ENCODE measurements at places on chromosomes 4 and X. TPM values are rescaled to one million over a fixed set of nuclear protein-coding genes. Genes with fewer than 3 reads are reported as not detected.

- no peak for DNase-seq
Measured at GRCh38 chrX:45806410-45807121, 605.9 kb upstream of the DIPK2B start.

The BRCC3 gene
- 13.4 TPM for total RNA-seq

DNA sequence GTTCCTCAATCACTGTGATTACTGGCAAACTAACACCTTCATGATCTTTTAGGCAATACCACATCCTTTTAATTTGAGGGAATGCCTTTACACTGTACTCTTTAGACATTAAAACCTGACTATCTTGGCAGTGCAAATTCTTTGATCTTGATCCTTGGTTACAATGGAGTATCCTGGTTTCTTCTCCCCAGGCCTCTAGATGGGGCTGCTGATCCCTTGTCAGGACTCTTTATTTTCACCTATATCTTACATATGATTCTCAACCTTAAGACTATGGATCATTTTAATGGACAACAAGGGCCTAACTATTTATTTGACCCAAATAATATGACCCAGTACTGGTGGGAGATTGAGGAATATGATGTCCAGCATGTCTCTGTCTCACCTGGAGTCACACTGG is 1005.5 kb upstream of the INTU start:
- no peak for DNase-seq

- DNase-seq: no peak
Measured at GRCh38 chr4:6369511-6369910, 99.9 kb downstream of the WFS1 start.

The AMBN gene
- total RNA-seq: not detected

DNA sequence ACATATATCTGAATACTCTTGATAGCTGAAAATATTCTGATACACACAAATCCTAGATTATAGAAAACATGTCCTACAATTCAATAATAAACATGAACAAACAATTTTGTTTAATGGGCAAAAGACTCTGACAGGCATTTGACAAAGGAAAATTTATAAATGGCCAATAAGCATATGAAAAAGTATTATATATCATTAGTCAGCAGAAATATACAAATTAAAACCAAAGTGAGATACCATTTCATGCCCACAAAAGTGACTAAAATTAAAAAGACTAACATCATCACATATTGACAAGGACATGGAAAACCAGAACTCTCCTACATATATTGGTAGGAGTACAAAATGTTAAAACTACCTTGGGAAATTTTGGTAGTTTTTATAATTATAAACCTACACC is 2.7 kb upstream of the MAPK10 start:
- no peak for DNase-seq

Data from uterus (tissue), 4 donors.